ENCODE measurements at places on chromosomes 2 and 18.

- no peak for DNase-seq
These were observed 28.2 kb downstream of the METTL8 start for GRCh38 chr2:171405546-171405945.

- DNase-seq = no peak
These were observed 235.5 kb upstream of the SIX3 start for GRCh38 chr2:44705876-44706480.

GRCh38 chr2:216535454-216535995 lies 36.9 kb downstream of the RPL37A start:
- DNase-seq = no peak

- DNase-seq = no peak
These were observed 53.4 kb downstream of the SDC1 start for GRCh38 chr2:20171445-20171977.

DNA sequence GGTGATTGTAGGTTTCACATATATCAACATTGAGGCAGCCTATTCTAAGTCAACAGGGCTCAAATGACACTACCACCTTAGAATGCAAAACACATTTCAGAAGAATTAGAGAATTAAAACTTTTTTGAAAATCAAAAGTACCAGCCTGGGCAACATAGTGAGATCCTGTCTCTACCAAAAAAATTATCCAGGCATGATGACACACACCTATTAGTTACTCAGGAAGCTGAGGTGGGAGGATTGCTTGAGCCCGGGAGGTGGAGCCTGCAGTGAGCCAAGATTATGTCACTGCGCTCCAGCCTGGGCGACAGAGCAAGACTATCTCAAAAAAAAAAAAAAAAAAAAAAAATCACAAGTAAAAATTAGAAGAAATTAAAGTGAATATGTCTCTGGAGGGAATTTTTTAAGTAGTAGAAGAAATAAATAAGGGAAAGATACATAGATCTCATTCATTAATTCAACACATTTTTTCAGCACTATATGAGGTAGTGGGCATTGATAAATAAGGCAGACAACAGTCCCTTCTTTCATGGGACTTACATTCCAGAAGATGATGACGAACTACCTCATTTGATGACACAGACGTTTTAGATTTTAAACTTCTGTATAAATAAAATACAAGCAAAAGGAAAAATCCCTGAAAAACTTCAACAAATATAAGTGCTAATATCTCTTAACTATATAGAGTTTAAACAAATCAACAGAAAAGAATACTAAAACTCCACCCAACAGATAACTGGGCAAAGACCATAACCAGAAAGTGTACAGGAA lies 42.3 kb downstream of the STPG4 start:
- no peak for DNase-seq

- DNase-seq = no peak
These were observed 11.7 kb downstream of the CREG2 start for GRCh38 chr2:101375653-101376052.

GRCh38 chr2:237097326-237097910 lies 11.7 kb downstream of the COPS8 start:
- no peak for DNase-seq

DNA sequence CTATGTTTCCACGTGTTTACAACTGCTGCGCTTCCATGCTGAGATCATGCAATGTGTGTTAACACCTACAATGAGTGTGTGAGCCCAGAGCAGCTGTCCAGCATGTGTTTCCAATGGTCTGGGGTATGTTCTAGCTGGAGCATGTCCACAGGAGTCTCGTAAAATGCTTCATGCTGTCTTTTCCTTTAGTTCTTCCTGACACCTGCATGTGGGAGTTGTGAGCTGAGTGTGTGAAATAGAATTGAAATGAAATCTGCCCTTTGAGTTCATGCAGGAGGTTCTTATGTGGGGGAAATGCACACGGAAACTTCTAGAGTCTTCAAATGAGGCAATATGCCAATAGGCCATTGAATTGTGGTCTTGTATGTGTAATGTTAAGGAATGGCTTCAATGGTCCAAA lies 205.1 kb downstream of the RND3 start:
- DNase-seq = no peak

GRCh38 chr2:231315896-231316295 lies 79.6 kb upstream of the B3GNT7 start:
- no peak for DNase-seq

GRCh38 chr2:110770959-110771431 lies 38.6 kb downstream of the ACOXL start:
- no peak for DNase-seq

DNA sequence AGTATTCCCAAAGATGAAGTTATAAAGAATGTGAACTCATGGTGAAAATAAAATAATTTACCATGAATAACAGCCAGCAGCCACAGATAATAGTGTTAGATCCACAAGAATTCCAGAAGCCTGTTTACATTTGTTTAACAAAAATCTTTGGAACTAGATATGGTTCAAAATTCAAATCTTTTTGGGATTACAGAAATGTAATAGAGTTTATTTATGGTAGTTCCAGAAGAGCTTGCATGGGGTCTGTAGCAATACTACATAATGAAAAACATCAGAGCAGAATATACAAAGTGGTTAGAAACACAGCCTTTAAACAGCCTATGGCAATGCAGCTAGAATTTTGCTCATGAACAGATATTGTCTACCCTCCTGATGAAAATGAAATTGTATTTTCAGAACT lies 179.1 kb downstream of the RDH14 start:
- DNase-seq = no peak

DNA sequence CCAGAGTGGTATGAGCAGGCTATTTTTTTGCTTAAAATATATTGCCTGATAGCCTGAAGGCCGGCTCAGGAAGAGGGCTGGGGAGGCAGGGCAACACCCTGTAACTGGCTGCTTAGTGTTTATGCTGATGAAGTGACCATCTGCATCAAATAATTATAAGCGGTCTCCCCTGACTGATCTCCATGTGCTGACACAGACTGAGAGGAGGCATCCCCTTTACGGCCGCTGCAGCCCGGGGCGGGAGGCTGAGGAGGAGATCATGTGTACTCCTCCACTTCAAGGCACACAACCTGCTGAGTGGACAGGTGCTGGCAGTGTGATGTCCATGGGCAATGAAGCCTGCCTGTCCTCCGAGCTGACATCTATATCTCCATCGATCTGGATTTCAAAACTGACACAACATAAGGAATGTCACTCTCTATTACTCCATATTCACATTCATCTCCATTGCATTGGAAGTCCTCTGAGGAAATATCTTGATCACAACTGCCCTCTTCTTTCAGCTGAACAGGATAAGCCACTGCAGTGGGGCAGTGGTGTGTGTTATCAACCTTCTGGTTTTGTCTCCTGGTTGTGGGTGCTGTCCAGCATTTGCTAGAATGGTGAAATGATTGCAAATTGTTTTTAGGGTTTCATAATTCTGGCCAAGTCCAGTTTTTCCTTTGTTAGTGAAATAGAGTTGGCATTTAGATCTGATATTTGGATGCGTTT lies 143.5 kb downstream of the AQP4 start:
- DNase-seq = no peak

DNA sequence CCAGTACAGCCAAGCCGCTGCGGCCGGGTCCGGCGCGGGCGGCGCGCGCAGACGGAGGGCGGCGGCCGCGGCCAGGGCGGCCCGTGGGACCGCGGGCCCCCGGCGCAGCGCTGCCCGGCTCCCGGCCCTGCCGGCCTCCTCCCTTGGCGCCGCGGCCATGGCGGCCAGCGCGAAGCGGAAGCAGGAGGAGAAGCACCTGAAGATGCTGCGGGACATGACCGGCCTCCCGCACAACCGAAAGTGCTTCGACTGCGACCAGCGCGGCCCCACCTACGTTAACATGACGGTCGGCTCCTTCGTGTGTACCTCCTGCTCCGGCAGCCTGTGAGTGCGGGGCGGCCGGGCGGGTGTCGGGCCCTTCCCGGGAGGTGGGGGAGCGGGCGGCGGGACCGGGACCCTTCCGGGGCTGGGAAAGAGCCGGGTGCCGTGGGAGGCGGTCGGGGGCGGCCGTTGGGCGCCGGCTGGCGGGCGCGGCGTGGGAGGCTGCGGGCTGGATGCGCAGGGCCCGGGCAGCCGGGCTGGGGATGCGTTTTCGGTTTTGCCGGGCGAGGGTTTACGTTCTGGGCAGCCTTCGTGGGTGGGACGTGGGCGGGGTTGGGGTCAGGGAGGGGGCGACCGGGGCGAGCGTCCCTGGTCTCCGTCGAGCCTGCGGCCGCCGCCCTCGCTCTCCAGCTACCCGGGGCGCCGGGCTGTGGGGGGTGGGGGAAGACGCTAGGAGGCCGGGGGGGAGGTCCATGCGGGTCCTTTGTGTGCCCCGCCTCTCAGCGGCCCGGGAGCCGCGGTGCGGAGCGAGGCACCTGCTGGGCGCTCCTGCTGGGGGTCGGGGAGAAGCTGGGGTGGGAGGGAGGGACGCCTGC lies 537 bp downstream of the AGFG1 start:
- DNase-seq = no peak

DNA sequence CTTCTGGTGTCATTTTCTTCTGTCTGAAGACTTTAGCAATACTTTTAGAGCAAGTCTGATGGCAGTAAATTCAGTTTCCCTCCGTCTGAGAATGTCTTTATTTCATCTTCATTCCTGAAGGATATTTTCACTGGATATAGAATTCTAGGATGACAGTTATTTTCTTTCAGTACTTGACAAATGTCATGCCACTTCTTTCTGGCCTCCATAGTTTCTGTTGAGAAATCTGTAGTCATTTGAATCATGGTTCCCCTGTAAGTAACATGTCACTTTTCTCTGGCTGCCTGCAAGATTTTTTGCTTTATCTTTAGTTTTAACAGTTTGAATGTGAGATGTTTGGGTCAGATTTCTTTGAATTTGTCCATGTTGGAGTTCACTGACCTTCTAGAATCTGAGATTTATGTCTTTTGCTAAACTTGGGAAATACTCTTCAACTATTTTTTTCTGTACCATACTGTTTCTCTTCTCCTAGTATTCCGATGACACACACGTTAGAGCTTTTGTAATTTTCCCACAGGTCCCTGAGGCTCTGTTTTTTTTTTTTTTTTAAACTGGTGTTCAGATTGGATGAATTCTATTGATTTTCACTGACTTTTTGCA lies 30.2 kb downstream of the RMND5A start:
- no peak for DNase-seq

DNA sequence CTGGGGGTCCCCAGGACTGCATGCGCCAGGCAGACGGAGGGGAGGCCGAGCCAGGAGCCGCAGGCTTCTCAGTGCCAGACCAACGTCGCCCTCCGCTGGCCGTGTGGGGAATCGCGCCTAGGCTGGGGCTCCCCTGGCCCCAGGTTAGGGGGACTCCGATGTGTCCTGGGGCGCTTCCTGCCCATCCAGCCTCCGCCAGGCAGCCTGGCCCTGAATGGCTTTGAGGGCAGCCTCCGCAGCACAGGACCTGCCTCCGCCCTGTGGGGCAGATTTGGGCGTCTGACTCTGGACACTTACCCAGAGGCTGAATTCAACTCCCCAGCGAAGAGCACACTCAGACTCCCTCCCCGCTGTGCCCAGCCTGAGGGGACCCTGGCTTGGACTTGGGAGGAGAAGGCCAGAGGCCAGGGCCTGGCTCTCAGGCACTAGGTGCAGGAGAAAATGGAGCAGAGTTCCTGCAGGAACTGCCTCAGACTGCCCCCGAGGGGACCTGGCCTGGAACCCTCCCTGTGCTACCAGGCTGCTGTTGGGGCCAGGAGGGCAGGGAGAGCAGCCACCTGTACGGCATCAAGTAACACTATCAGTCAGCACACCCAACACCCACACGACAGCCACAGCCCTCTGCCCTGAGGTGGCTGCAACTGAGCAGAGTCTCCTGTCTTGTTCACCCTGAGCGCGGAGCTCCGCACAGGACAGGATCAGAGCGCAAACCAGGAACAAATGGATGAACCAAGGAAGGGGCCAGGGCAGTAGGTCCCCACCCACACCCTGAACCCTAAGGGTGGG lies 597 bp upstream of the TEKT4 start:
- DNase-seq = no peak

GRCh38 chr2:33777786-33778185 lies 178.7 kb upstream of the FAM98A start:
- DNase-seq = no peak

DNA sequence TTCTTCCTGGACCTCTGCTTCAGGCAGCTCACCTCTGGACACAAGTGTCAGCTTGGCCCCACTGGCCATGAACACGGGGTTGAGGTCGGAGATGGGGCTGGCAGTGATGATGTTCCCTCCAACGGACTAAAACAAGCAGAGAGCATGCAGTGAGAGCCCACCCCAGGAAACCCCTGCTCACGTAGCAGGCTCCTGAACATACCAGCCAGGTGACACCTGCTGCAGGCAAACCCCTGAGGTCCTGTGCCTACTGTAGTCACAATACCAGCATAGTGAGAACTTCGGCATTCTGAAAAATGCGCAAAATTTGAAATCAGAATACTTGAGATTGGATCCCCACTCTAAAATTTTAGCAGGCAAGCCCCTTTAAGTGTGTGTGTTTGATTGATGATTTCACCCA lies 32.9 kb downstream of the XDH start:
- no peak for DNase-seq

DNA sequence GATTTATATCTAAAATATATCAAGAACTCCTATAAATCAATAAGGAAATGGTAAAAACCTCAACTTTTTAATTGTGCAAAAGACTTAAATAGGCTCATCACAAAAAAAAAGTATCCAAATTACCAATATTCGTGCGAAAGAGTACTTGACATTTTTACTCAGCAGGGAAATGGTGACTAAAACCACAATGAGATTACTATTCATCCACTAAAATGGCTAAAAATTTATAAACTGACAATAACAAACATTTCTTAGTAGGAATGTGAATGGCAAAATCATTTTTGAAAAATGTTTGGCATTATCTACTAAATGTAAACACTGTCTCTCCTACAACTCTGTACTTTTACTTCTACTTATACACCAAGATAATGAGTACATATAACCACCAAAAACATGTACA lies 184.8 kb upstream of the RND3 start:
- no peak for DNase-seq

DNA sequence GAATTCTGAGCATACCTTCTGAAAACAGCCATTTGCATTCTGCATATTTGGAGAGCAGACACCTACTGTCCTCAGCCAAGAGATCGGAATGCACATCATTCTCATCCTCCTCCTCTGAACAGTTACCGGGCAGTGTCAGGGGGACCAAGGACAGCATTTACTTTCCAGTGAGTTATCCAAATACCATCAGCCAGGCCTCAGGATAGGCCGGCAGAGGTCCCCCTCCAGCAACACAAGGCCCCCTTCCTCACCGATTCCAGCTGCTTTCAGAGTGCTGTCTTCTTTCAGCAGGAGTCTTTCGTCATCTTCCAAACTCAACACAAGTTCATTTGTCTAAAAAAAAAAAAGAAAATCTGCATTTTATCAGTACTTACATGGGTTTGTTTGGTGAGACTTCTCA lies 55.3 kb downstream of the C2orf76 start:
- no peak for DNase-seq

DNA sequence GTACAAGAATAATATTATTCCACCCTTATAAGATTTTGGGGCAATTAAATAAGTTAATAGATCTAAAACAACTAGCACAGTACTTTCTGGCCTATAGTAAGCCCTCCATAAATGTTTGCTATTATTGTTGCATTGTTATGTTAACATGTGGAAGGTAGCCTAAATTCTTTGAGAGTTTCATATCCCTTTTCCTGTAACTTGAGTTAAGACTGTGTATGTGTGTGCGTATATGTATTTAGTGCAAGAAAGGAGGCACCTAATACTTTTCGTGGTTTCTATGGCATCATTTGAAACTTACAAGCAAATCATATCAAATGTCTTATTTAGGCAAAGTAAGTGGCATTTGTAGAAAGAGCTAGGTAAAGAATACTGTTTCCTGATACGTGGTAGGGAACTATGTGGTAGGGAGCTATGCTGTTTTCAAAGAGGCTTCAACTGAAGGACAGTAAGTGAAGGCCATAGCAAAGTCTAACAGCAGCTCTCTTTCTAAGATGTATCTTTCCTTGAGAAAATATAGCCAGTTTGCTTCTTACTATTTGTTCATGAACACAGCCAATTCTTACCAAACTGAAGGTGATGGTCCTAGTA lies 36.8 kb upstream of the C2orf74 start:
- no peak for DNase-seq

Data from dorsolateral prefrontal cortex (tissue), 122 donors.